ENCODE measurements at places on chromosomes 4 and X.

DNA sequence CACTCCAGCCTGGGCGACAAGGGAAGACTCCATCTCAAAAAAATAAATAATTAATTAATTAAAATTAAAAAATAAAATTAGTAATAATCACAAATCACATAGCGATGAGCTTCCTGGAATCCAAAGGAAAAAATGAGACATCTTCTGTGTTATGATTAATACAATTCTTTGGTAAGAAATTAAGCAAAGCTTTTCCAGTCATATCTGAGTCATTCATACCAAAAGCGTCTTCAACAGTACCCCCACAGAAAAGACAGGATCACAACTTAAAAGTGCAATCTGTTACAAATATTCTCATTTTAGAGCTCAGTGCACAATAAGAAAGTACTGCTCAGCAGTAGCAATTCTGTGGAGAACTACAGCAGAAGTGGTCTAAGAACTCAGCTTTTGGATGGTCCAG lies 168.5 kb upstream of the MXRA5 start:
- no peak for DNase-seq

- DNase-seq, result no peak
Observed at GRCh38 chrX:128816919-128817318, 706.4 kb downstream of the SMARCA1 start.

- DNase-seq, result no peak
Observed at GRCh38 chrX:20227116-20227515, 39.6 kb downstream of the RPS6KA3 start.

- no peak for DNase-seq
Observed at GRCh38 chr4:183287677-183288076, 32.4 kb downstream of the CLDN22 start.

DNA sequence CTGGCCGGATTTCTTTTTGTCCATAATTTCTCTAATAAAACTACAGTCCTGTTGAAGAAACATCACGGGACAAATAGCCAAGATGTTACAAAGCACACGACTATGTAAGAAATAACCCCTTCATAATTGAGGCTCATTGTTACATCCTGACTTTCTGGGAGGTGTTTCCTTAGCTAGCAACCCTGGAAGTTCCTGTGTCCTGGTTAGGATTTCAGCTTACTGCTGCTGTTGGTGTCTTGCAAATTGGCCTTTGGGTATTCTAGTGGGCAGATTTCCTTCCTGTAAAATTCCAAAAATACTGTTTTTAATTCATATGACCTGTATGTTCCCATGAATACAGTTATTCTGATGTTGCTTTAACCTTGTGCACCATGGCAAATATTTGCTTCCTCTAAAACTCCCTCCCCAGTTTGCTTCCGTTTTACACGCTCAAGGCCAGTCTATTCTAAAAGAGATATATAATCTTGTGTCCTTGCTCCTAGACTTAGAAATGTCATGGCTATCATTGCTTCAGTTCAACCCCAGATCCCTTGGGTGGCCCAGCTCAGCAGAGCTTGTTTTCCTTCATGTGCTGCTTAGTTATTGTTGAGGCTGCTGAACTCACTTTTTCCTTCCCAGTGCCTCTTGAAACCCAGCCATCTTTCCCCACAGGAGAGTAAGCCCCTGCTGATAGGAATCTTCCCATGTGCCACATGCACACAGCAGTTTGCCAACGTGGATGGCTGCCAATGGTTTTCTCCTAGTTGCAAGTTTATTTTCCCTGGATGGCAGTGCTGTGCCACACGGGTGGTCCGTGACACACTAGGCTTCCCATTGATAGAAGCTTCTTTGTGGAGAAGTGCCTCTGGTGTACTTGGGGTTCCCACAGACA lies 75.8 kb downstream of the TSPAN7 start:
- DNase-seq, result peak; percentile 91

- no peak for DNase-seq
Observed at GRCh38 chr4:75729836-75730235, 5.5 kb downstream of the USO1 start.

- DNase-seq, result no peak
Observed at GRCh38 chrX:74458736-74459135, 37.4 kb downstream of the SLC16A2 start.

DNA sequence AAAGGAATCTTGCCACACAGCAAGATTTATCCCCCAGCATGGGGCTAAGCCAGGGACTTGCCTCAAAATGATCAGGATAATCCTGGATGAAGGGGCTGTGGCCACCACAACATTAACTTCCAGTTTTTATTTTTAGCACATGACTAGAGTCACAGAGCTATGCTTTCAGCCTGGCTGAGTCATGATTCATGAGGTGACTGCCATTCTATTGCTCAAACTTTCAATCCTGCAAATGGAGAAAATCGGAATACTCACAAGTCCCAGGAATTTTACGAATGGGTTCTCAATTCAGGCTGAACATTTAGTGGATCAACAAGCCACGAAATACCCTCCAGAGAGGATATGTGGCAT lies 70.7 kb upstream of the HPGD start:
- no peak for DNase-seq

DNA sequence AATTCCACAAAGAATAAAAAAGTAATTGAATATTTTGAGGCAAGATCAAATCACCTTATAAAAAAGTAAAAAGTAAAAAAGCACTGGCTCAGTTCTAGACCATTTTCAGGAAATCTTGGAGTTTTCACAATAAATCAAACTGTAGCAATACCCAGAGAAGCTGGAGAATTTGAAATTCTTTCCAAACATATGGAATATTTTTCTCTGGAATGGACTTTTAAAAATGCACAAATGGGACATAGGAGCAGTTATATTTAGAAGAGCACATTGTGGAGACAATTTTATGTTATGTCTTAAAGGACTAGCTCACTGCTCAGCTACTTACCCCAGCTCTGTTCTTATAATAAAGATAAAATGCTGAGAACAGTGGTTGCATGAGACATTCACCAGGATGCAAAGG lies 211.9 kb upstream of the KIT start:
- no peak for DNase-seq

DNA sequence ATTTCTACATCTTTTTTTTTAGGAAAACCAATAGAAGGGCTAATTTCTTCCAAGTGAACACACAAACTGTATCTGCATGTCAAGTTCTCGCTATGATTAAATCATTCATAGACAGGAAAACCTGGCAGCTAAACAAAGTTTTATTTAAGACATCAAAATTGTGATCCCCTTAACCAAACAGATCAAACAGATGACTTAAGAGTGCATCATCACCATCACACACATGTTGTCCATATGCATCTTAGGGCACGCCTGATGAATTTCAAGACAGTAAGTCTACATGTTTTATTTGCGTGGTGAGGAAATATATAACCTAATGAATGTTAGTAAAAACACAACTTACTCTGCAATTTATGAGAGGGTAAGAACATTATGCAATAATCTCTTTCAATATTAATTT lies 317.0 kb upstream of the ANXA10 start:
- peak; percentile 18 for DNase-seq

GRCh38 chrX:16999275-16999674 lies 52.8 kb downstream of the REPS2 start:
- peak; percentile 3 for DNase-seq

- DNase-seq, result peak; percentile 48
Observed at GRCh38 chr4:67288964-67289363, 256.3 kb downstream of the CENPC start.

GRCh38 chr4:38371391-38371851 lies 292.6 kb upstream of the KLF3 start:
- no peak for DNase-seq

- DNase-seq, result no peak
Observed at GRCh38 chr4:2825740-2826139, 17.9 kb upstream of the ADD1 start.

GRCh38 chr4:111453216-111453615 lies 692.0 kb upstream of the FAM241A start:
- no peak for DNase-seq

- no peak for DNase-seq
Observed at GRCh38 chr4:47876310-47876709, 38.1 kb downstream of the NFXL1 start.

DNA sequence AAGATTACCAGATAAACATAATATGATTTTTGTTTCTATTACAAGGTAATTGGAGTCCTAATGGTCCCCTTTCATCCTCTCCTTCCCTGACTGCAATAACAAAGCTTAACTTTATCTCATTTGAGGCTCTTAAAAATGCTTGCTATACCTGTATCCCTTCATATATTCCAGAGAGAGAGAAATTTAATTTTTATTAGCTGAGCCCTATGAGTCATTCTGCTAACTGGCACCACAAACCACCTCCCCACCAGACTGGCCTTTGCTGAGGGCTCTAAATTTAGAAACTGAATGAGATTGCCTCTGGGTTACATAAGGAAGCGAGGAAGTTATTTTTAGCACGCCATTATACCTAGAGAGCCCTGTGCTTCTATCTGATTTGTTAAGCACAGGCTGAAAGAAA lies 27.4 kb downstream of the CBLL2 start:
- DNase-seq, result peak; percentile 41

GRCh38 chrX:18424482-18425198 lies 768 bp upstream of the CDKL5 start:
- no peak for DNase-seq

GRCh38 chr4:175253184-175253902 lies 335.2 kb downstream of the ADAM29 start:
- peak; percentile 8 for DNase-seq

- no peak for DNase-seq
Observed at GRCh38 chrX:21963731-21964405, 23.4 kb downstream of the SMS start.

DNA sequence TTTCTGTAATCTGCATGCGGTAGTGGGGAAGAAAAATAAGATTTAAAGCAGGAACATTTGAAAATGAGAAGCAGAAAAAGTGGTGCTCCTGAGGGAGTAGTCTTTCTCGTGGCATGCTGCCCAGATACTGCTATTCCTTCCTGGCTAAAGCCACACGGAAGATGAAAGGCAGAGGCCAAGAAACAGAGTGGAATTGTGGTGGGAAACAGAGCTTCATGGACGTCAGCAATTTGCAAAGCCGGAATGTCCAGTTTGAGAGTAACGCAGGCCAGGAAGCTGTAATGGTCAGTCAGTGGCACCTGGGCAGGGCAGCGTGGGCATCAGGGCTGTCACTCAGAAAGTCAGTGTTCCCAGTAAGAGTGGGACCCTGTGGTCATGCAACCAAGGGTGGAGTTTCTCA lies 63.7 kb upstream of the FMR1 start:
- DNase-seq, result no peak

- DNase-seq, result no peak
Observed at GRCh38 chrX:126820700-126821420, 1.3 kb downstream of the PRR32 start.

DNA sequence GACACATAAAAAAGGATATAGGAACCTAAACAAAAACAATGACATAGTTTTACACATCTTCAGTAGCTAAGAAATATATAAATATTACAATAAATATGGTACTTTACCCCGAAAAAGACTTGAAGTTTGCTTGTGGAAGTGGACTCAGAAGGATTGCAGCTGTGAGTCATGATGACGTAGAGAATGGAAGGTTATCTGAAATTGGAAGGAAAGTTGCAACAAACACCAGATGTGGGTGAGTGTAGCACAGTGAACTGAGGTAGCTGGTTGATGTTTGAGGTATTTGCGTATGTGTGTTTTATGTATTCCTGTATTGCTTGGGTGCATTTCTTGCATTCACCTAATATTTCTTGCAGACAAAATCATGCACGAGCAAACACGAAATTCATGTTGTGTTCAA lies 113.0 kb downstream of the ARX start:
- no peak for DNase-seq

- DNase-seq, result no peak
Observed at GRCh38 chr4:68218044-68218443, 27.4 kb downstream of the TMPRSS11B start.

DNA sequence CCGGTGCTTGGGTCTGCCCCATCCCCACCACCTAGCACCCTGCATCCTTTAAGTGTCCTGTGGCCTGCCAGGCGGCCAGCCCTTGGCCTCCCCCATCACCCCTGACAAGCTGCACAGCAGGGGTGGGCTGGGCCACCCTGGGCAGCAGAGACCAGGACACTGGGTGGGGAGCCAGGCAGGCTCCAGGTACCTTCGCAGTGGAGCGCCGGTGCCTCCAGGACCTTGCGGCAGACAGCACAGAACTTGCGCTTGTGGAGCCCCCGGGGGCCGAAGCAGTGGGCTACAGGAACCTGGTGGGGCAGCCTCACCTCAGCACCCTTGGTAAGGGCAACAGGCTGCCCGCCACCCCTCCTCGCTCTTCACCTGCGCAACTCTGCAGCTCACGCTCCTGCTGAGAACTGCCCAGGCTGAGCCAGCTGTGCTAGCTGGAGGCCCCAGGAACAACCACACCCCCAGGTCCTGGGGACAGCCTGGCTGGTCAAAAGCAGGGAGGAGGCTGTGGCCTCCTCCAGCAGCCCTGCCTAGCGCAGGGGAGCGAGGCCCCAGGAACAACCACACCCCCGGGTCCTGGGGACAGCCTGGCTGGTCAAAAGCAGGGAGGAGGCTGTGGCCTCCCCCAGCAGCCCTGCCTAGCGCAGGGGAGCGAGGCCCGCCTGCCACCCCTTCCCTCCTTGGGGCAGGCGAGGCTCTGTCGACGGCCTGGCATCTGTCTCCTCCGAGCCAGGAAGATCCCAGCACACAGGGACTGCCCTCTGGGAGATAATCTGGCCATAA lies 4.6 kb downstream of the DGKQ start:
- DNase-seq, result no peak

DNA sequence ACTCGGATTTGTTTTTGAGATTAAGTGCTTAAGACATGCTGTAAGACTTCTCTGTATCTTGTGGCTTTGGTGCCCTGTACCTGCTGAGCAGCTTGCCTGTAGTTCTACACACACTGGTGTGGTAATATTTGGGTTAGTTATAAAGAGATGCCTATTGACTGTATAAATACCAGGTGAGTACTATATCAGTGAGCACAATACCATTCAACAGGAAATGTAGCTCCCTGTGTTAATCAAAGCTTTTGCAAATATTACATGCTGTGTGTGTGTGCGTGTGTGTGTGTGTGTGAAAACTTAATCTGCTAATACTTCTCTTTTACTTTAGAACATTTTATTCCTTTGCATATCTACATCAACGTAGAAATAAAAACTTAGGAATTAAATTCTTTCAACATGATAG lies 30.1 kb downstream of the MYOZ2 start:
- no peak for DNase-seq

- DNase-seq, result no peak
Observed at GRCh38 chr4:23828020-23828715, 61.7 kb downstream of the PPARGC1A start.

DNA sequence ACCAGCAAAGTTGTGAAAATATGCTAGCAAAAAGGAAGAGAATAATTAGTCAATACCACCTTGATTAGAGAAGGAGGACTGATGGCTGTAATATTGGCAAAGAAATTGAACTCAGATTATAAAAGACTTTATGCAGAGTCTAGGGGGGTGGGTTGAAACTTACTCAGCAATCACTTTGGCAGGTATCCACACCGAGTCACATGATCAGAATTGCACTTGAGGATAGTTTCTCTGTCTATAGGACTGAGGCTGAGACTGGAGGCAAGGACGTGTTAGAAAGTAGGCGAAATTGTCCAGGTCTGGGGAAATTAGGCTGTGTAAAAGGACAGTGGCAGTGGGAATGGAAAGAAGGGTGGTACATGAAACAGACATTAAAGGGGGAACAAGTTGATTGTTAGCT lies 284.4 kb downstream of the ARHGAP24 start:
- DNase-seq, result no peak

GRCh38 chr4:20395160-20395773 lies 143.6 kb downstream of the SLIT2 start:
- DNase-seq, result peak; percentile 21

GRCh38 chr4:135497563-135498152 lies 1296.1 kb upstream of the PABPC4L start:
- no peak for DNase-seq
